Stimulated activated CD8-positive, alpha-beta memory T cell treated with anti-CD3 and anti-CD28 coated beads, Interleukin-7, amount 100 ng/mL, for 4 hours (primary cell): ENCODE measurements at places on chromosomes 1 and 21.

DNA sequence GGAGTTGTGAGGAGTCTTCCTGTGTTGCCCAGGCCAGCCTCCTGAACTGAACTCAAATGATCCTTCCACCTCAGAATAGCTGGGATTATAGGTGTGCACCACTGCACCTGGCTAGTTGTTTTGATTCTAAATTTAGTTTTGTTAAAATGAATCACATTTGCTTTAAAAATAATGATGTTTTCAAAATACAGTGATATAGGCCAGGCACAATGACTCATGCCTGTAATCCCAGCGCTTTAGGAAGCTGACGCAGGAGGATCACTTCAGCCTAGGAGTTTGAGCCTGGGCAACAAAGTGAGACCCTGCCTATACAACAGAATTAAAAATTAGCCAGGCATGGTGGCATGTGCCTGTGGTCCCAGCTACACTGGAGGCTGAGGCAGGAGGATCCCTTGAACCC lies 24.3 kb downstream of the RTCA start:
- DNase-seq, result no peak

GRCh38 chr1:108016451-108016920 lies 51.5 kb upstream of the VAV3 start:
- no peak for DNase-seq

DNA sequence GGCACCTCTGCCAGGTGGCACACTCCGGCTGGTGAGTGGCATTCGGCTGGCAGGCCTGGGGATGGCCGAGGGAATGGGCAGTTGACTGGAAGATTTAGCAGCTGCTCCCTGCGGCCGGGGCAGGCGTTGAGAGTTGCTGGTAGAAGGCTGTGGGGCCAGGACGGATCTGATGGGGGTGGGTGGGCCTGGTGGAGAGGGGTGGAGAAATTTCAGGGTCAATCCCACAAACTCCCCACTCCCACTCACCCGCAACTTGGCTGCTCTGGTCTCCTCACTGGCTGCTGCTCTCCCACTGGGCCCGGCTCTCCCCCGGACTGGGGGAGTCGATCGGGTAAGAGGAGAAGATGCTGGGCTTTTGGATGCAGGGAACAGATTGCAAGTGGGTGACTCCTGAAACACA lies 2.1 kb downstream of the PSRC1 start:
- no peak for DNase-seq

GRCh38 chr1:8367571-8368194 lies 49.8 kb downstream of the SLC45A1 start:
- DNase-seq, result no peak

DNA sequence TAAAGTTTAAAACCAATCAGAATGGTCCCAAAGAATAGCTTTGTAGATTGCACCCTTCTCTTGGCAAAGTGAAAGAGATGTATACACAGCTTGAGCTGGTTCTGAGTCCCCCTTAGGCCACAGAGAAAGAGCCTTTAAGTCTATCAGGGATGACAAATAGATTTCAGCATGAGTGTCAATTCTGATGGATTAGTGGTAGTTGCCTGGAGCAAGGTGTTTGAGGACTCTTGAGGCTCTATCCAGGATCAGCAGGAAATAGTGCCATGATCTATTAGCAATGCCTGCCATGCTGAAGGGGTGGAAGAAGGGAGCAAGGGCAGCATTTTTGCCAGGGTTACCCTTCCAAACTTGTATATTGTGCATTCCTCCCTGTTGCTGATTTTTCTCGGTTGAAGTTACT lies 116.6 kb downstream of the ATG4C start:
- no peak for DNase-seq

GRCh38 chr1:204873714-204874113 lies 3.1 kb downstream of the NFASC start:
- no peak for DNase-seq

- DNase-seq, result no peak
Observed at GRCh38 chr1:228008391-228009115, 1.8 kb downstream of the WNT3A start.

DNA sequence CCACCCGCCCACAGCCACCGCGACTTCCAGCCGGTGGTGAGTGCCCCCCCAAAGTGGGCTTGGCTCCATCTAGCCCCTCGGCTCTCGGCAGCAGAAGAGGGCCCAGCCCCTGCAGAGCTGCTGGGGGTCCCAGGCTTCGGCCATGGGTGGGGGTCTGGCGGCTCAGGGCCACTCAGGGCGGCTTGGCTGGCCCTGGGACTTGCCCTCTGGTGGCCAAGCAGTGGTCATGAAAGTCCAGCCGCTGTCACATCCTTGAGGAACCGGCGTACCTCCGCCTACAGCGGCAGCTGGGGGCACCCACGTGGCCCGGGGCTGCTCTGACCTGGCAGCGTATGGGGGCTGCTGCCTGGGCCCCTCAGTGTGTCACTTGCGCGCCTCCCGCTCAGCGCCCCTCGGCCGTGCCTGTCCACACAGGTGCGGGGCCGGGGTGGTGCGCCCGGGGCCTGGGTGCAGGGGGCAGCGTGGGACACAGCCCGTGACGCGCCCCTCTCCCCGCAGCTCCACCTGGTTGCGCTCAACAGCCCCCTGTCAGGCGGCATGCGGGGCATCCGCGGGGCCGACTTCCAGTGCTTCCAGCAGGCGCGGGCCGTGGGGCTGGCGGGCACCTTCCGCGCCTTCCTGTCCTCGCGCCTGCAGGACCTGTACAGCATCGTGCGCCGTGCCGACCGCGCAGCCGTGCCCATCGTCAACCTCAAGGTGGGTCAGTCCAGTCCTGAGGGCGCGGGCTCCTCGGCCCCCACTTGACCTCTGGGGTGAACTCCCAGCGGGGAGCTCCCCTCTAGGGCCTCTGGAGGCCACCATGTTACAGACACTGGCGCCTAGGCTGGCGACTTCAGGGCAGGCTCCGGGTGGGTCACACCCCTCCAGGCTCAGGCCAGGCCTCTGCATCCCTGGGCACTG lies 32.4 kb downstream of the SLC19A1 start:
- DNase-seq, result no peak
